ENCODE measurements at places on chromosomes 3 and 15. TPM values are rescaled to one million over a fixed set of nuclear protein-coding genes. Genes with fewer than 3 reads are reported as not detected.

The C3orf62 gene
- 12.0 TPM for polyA plus RNA-seq

The SPESP1 gene
- polyA plus RNA-seq = 8.9 TPM

The TRIM69 gene
- 25.3 TPM for polyA plus RNA-seq

The MINAR1 gene
- 1.4 TPM for polyA plus RNA-seq

DNA sequence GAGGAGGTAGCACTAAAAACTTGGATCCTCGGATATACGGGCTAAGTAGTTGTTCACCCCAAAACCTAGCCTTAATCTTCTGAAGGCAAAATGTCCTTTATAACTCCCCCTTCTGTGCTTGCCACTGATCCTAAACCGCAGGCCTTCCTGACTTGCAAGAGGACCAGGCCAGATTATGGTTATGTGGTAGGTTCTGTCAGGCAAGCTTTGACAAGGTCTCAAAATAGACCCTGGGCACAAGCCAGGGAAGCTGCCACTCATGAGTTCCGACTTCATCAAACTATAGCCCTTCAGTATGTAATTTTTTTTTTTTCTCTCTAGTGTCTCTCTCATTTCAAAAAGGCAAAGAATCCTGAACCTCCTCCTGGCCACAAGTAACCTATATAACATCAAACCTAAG, 3.2 kb downstream of the LRRFIP2 start:
- no peak for DNase-seq

DNA sequence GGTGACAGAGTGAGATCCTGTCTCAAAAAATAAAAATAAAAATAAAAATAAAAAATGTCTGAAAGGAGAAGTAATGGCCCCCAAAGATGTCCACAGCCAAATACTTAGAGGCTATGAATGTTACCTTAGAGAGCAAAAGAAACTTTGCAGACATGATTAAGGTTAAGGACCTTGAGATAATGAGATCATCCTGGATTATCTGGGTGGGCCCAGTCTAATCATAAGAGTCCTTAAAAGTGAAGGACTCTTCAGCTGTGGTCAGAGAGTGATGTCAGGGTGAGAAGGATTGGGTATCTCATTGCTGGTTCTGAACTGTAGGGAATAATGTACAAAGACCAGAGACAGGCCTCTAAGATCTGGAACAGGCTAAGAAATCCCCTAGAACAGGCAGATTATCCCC, 84.9 kb upstream of the POU1F1 start:
- no peak for DNase-seq

Measured in right renal pelvis (tissue), 4 donors.